Kasumi-1 (cell line): ENCODE measurements at places on chromosomes 2 and 18.

- DNase-seq: no peak
These were observed 93.9 kb upstream of the RAB12 start for GRCh38 chr18:8515142-8515865.

- no peak for DNase-seq
These were observed 4.0 kb downstream of the BAZ2B start for GRCh38 chr2:159612255-159612901.

DNA sequence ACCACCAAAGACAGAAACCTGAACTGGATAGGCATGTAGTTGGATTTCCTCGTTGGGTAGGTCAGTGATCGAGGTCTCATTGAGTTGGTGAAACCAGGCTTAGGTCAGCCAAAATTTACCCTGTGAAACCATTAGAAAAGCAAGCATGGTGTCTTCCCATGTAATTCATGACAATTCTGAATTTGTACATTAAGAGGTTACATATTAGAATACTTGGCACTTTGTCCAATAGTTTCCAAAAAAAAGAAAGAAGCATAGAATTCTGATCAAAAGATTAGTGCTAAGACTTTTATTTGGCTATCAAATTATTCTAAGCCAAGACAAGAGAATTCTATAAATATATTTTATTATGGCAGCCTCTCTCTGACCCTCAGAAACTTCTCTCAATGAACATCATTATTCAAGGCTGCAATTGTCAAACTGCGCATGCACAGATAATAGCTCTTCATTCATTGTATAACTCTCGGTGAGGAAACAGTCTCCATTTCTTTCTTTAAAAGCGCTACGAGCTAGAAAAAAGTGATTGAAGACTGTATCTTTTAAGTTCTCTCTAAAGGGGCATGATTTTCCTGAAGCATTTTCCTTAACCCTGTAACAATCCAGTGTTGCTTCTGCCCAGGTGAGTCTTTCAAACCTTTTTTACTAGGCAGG is 79.1 kb upstream of the MYCN start:
- no peak for DNase-seq

DNA sequence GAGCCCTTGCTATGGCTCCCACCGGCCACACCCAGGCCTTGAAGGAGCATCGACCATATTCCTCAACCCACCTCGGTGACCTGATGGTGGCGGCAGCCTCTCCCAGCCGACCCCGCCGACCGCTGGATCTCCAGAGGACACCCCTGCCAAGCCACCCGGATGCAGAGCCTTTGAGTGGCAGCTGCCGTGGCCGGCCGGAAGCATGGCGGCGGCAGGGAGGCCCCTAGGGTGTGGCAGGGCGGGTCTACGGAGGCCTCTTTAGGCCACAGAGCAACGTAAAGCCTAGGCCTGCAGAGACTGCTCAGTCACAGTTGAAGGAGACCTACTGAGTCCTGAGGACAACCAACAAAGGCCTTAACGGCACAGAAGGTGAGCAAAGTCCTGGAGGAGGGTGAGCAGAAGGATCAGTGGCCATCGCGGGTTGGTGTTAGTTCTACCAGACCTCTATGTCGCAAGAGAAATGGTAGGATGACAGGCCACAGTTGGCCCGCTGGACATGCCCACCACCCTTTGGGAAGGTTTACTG is 50.4 kb upstream of the TMEM247 start:
- no peak for DNase-seq

GRCh38 chr18:59570796-59571195 is 126.4 kb downstream of the CCBE1 start:
- no peak for DNase-seq

GRCh38 chr2:48856144-48856543 is 100.6 kb upstream of the LHCGR start:
- DNase-seq: no peak

DNA sequence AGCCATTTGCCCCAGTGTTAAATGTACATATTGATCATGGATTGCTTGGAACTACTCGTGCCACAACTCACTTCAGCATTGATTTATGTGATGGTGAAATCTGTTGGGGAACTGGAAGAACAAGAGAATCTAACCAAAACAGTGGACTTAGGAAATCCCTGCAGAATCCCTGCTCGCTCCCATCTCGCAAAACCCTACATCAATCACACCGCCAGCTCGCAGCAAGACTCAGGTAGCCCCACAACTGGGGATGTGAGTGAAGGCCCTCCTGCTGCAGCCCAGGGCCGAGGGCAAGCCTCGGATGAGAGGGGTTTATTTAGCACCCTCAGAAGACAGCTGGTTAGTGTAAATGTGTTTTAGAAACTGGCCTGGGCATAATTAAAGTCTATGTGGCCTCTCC is 171.6 kb downstream of the ANAPC1 start:
- no peak for DNase-seq

GRCh38 chr2:72573232-72573631 is 252.6 kb downstream of the EXOC6B start:
- no peak for DNase-seq

DNA sequence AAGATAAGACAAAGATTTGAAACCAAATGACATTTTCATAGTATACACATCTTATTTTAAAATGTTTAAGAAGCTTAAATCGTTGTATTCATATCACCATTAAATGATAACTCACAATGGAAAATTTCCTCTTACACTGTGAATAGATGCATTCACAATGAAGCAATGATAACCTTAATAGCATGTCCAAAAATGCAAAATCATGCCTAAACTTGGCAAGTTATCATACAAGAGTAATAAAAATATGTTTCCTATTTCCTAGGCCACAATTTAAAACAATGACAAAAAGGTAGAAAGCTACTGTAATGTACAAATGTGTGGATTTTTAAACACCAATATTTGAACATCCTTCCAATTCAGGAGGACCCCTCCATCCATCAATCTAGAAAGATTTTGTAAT is 157.4 kb upstream of the GULP1 start:
- no peak for DNase-seq
